ENCODE measurements at places on chromosomes 16 and 17. TPM values are rescaled to one million over a fixed set of nuclear protein-coding genes. Genes with fewer than 3 reads are reported as not detected.
A peak's percentile ranks its signal among the peaks of the same experiment; 100 is the strongest.

Gene KCNAB3
- 7.1 TPM for total RNA-seq

Gene TEDC2
- total RNA-seq, result 26.5 TPM

Gene FNDC8
- total RNA-seq, result not detected

Gene CACNG4
- not detected for total RNA-seq

DNA sequence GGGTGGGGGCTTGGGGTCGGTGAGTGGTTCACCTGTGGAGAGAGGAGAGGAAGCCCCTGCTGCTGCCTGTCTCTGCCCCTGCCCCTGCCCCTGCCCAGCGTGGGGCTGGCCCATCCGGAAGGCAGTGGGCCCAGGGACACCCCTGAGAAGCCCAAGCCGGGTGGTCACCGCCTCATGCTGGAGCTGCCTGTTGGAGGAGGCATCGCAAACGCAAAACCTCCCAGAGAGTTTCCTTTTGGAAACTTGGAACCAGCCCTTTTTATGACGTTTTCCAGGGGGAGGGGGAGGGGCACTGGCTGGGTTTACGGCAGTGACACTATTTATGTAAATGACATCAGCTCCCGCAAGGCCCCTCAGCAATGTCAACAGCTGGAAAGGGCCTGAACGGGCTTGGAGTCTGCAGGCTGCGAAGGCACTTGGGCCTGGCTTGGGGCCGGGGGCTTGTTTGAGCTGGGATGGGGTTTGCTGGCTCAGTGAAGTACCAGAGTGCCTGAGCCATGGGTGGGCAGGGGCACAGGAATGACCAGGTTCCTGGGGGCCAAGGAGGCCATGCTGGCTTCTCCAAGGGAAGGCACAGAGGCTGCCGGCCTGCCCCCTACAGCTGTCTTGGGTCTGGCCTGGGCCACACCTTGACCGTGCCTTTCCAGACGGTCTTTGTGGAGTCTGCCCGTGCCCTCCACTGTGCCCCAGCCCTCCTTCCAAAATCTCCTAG, 219.5 kb downstream of the NTN1 start:
- no peak for DNase-seq

DNA sequence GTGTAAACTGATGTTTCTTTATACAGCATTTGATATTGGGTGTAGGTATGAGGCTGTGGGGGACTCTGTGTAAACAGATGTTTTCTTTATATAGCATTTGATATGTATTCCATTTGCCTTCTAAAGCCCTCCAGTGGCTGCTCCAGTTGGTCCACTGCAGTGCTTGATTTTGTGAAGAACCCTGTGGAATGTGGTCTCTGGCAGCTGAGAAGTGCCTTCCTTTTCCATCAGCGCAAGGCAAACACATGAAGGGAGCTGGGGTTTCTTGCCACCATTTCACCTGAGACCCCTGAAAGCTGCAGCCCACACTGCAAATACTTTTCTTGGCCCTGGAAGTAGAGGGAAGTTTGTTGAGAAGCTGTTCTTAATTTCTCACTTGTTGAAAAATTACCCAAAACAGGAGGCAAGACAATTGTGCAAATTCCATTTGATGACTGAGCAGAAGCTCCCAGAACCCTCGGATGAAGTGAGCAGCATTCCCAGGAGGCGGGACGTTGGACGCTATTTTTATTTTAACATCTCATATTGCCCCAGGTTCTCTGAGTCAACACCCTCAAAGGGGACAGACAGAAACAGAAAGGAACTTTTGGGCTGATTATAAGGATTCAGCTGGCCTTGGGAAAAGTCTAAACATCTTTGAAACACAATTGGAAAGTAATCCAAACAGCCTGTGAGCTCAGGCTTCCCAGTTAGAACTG, 158.5 kb upstream of the RPH3AL start:
- DNase-seq, result no peak

DNA sequence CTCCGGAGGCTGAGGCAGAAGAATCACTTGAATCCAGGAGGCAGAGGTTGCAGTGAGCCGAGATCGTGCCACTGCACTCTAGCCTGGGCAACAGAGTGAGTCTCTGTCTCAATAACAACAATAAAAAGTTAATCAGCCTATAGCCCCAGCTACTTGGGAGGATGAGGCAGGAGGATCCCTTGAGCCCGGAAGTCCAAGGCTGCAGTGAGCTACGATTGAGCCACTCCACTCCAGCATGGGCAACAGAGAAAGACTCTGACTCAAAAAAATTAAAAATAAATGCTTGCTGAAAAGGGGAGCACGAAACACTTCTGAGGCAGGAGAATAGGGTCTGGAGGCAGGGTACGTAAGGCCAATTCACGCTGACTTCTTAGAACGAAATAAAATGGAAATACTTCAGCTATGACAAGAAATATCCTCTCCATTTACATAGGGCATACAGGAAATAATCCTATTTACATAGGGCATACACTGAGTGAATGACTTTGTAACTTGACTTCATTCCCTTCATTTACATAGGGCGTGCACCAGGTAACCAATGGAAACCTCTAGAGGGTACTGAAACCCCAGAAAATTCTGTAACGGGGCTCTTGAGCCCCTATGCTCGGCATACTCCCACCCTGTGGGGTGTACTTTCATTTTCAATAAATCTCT, 3.2 kb upstream of the PRPSAP1 start:
- DNase-seq, result no peak

DNA sequence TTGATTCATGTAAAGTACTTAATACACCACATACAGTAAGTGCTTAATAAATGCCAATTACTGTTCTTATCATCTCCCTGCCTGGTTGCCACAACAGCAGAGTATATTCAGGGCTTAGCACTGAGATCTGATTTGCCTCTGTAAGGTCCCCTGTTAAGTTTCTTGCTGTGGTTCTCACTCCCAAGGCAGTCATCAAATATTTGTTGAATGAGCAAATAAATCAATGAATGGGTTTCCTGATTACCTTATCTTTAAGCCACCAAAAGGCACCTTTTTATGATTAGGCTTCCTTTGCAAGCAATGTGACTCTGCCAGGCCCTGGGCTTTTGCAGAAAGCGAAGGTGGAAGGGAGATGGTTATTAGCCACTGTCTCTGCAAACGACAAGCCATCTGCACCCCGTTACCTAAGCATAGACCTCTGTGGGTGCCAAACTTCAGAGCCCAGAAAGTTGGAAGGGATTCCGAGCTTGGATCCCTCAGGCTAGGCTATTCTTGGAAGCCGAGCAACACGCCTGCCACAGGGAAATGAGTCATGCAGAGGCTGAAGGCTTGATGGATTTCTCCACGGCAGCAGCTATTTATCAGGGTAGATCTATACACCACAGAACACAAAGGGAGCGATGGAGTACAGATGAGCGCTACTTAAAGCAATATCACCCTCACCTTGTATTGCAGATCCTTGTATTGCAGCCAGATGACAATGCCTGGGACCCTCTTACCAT, 102.0 kb downstream of the GRIN2A start:
- DNase-seq, result peak; percentile 15

GRCh38 chr17:67421869-67422273, 44.8 kb downstream of the PITPNC1 start:
- DNase-seq, result peak; percentile 100

- no peak for DNase-seq
These were observed 10.3 kb upstream of the ZFHX3 start for GRCh38 chr16:73058221-73058615.

DNA sequence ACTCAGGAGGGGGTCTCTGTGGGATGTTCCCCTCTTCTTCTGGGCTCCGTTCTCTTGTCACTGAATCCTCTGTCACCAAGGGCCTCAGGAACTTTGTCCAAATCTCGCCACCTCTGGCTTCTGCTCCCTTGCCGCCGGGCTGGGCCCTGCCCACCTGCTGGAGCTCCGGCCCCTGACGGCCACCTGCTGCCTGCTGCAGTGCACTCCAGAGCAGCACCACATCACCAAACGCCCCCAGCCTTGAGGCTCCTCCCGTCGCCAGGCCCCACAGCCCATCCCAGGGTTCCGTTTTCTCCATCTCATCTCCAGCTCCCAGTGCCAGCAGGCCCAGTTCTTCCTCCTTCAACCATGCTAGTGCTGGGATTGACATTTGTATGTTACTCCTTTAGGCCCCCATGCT, 43.6 kb downstream of the FOXL1 start:
- DNase-seq, result no peak

GRCh38 chr16:16881814-16882213, 502.9 kb downstream of the NPIPA7 start:
- DNase-seq, result no peak

GRCh38 chr17:49738456-49739163, 25.3 kb downstream of the FAM117A start:
- DNase-seq, result no peak

DNA sequence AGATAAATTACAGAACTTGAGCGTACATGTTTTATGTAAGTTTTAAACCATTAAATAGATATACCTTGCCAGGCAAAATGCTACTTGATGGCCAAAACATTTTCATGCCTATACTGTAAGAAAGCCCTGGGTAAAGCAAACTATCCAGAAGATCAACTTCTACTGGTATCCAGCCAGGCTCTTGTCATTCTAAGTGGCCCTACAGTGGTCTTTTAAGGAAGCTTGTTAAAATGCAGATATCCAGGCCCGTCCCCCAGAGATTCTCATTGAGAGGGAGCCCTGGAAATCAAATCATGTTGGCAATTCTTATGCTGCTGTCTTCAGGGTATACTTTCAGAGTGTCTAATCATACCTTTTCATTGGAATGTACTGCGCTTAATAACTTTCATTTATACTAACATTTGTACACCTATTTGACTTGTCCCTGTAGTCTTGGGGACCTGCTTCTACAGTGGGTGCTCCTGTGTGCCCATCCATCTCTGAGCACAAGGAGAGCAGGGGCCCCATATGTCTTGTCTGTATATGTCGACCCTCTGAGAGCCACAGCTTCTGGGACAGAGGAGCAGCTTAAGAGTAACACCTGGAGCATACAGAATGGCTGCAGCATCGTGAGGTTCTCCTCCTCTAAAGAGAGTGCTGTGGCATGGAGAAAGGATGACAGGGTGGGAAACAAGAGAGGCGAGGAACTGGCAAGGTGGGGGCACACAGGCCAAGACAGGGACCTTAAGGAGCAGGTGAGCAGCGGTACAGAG, 43.6 kb upstream of the ANKFY1 start:
- DNase-seq, result no peak

DNA sequence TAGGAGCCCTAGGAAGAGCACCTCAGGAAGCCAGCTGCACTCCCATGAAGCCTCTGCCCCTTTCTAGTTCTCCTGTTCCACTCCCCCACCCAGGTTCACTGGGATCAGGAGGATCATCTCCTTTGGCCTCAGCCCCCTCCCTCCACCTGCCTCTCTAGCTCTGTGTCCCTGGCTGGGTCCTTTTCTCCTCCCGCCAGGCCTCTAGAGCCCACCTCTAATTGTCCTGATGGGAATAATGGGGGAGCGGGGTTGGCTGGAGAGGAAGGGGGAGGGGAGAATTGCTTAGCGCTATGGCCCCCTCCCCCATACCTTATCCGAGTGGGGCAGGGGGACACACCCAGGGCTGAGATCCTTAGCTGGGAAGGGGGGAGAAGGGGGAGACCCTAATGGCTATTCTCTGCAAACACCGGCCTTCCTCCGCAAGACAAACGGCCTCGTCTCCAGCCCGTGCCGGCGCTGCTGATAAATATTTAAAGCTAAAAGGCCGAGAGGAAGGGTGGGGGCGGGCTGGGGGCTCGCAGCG, 997 bp downstream of the HOXB7 start:
- DNase-seq, result no peak

- DNase-seq, result no peak
These were observed 8.6 kb downstream of the SLC7A5 start for GRCh38 chr16:87860553-87861299.
